Stomach (tissue), 19 donors: ENCODE measurements at places on chromosomes 16 and 17.

- DNase-seq, result no peak
Observed at GRCh38 chr17:70073799-70074198, 1.2 kb upstream of the KCNJ16 start.

GRCh38 chr16:69544088-69544487, 21.7 kb upstream of the NFAT5 start:
- DNase-seq, result no peak

DNA sequence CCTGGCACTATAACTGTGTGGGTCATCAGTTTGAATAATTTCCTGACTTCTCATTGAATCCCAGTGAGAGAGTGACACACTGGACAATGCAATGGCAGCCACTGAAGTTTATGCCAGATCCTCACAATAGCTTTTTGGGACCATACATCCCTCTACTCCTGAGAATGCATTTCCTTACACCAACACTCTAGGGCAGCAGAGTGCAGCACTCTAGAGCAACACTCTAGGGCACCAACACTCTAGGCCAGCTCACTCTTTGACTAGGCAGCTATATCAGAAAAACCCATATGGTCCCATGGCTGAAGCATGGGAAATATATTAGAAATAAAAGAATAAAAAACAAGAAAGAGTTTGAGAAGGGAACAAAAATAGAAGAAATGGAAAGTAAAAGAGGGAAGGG, 309.2 kb downstream of the MAP2K6 start:
- DNase-seq, result peak; percentile 7

- peak; percentile 1 for DNase-seq
Observed at GRCh38 chr16:2745116-2745890, 7.1 kb upstream of the SRRM2 start.

- no peak for DNase-seq
Observed at GRCh38 chr17:68053231-68054013, 17.9 kb downstream of the KPNA2 start.

DNA sequence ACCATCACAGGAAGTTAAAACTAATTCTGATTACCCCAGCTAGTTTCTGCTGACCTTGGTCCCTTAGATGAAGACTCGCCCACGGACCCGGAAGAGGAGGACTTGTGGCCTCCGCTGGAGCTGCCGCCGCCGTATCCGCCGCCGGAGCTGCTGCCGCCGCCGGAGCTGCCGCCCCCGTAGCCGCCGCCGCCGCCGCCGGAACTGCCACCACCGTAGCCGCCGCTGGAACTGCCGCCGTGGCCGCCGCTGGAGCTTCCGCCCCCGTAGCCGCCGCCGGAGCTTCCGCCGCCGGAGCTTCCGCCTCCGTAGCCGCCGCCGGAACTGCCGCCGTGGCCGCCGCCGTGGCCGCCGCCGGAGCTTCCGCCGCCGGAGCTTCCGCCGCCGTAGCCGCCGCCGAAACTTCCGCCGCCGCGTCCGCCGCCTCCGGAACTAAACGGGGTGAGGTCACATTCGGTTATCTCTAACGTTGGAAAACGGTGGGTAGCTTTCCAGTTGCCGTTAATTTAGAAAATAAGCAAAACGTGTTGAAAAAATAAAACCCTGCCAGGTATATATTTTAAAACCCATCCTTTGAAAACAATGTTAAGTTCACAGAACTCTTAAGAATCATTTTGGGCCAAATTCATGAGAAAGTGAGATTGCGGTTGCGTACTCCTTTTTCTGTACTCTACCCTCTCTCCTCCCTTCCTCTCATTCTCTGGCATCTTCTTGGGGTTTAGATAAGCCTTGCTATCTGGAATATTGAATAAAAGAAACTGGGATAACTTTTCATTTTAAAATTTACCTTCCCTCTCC, 3.5 kb downstream of the KRT10 start:
- peak; percentile 97 for DNase-seq

GRCh38 chr16:66610111-66610820, 5.8 kb downstream of the CMTM3 start:
- no peak for DNase-seq

DNA sequence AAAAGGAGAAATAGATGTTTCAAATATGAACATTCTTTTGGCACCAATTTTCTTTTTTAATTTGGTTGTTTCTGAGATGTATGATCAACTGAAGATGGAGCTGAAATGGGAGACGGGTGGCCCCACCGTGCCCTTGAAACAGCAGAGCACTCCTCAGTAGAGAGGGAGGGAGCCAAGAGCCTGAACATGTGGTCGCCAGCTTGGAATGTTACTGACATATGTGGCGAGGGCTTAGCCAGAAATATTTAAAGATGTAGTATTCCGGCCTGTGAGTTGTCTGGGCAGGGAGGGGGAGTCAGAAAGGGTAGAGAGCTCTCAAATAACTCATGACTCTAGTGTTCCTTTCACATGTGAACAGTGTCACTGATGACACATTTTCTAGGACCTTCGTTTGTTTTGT, 13.3 kb upstream of the MRC2 start:
- peak; percentile 79 for DNase-seq

GRCh38 chr17:58283674-58284612, 3.2 kb upstream of the MPO start:
- DNase-seq, result no peak

DNA sequence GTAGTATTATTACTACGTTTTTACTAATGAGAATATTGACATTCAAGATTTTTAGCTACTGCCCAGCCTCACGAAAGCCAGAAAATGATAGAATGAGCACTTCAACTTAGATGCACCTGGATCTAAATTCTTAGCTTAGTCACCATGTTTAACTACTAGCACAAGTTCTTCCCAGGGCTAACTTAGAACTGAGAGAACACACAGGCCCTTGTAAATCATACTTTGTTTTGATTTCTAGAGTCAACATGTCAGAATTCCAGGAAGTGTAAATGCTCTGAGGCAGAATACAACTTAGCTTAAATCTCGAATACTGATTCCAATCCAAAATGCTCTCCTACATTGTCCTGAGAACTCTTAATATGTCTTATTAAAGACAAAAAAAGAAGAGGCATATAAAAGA, 6.8 kb upstream of the ACSM1 start:
- DNase-seq, result peak; percentile 32

- peak; percentile 31 for DNase-seq
Observed at GRCh38 chr16:50644729-50645128, 36.4 kb downstream of the SNX20 start.

- no peak for DNase-seq
Observed at GRCh38 chr17:73135766-73136165, 29.0 kb upstream of the SSTR2 start.

DNA sequence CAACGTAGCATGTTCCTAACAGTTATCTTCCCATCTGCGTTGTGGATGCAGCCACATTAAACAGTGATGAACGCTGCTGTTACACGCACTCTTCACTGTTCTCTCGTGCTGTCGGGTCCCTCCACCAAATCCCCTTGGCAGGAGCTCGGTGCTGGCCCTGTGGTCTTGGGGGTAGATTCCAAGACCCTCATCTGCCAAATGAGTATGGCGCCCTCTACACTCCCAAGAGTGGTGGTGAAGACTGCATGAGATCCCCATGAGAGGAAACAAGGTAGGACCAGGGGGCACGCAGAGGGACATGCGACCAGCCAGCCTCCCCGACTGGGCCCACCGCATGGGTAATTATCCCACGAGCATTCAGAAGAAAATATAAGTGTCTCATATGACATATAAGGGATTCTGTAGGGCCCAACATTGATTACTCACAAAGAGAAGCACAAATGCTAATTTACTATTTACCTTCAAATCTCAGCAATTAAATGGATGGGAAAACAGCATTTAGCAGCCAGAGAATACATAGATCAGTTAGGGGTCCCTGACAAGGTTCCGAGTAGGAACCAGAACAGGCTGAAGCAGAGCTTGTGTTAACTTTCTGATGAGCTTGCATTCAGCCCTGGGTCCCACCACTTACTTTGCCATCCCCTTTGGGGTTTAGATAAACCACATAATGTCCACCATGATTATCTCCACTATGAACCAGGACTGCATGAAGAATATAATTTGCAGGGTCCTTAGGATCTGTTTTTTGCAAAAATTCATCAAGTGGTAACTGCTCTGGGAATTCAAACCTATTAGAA, 23.8 kb downstream of the LITAFD start:
- no peak for DNase-seq

- DNase-seq, result peak; percentile 63
Observed at GRCh38 chr16:1057252-1057932, 15.2 kb upstream of the SSTR5 start.

DNA sequence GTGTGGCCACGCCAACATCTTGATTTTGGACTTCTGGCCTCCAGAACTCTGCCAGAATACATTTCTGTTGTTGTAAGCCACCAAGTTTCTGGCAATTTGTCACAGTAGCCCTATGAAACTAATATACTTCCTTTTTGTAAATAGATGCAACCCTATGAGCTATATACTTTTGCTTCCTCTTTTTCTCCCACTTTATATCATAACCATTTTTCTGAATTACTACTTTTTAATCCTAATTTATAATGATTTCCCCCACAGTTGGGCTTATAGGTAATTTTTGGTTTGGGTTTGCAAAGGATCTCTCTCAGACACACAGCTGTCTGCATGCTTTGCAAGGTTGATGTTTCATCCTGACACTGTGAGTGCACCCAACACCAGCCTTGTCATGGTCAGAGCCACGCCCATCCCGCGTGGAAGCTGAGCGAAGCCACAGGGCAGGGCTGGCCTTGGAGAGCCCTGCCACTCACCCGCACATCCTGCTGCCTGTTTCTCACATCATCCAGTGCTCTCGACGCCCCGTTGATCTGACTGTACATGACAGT, 5.8 kb downstream of the TRIM25 start:
- no peak for DNase-seq

DNA sequence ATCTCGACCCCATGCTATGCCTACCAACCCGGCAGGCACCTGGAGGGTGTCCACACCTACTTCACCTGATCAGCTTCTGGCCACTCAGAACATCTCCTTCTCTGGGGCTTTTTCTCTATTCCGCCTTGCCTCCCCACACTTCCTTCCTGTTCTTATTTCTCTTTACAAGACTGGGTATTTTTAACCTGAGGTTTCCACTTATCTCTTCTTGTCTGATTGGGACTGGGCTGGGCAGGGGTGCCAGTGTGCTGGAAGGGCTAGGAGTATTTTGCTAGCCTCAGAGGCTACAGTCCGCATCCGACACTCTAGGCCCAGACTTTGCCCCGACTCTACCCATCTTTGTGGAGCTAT, 26.2 kb upstream of the ZNF652 start:
- no peak for DNase-seq

DNA sequence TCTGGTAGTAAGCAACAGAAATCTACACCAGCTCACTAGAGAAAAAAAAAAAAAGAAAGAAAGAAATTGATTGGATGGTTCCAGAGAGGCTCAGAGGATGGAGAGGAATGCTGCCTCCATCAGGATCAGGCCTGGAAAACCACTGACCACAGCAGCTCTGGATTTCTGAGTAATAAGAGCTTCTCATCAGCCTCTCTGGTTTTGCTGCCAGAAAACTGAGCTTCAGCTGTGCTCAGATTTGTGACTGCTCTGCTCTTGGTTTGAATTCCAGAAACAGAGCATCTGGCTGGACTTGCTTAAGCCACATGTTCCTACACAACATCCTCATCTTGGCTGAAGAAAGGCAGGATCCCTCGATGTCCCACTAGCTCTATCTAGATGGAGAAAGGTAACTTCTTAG, 25.9 kb downstream of the IRX6 start:
- no peak for DNase-seq

DNA sequence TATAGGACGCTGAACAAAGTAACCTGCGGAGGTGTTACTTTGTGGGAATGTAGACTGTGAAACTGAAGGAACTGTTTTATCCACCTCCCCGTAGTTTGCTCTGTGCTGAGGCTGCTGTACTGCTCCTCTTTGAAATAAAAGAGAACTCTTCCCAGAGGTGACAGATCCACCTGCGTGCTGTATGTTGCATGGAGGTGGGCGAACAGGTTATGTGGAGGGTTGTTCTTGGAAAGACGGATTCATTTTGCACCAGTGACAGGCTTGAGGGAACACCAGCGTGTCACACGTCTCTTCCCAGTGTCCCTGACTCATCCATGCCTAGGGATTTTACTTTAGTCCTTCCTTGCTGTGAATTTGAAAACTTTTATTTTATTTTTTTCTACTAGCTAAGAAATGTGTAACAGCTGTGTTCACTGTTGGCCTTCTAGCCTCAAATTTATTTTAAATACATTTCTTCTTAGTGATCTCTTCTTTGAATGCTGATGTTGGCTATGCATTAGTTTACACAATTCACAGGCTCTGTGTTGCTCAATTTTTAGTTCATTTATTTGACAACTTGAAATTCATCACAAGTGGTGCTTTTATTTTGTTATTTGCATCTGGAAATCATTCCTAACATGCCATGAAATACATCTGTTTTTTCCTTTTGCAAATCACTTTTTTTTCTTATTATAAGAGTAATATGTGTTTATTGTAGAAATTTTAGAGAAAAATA, 512.4 kb downstream of the CDH13 start:
- no peak for DNase-seq

DNA sequence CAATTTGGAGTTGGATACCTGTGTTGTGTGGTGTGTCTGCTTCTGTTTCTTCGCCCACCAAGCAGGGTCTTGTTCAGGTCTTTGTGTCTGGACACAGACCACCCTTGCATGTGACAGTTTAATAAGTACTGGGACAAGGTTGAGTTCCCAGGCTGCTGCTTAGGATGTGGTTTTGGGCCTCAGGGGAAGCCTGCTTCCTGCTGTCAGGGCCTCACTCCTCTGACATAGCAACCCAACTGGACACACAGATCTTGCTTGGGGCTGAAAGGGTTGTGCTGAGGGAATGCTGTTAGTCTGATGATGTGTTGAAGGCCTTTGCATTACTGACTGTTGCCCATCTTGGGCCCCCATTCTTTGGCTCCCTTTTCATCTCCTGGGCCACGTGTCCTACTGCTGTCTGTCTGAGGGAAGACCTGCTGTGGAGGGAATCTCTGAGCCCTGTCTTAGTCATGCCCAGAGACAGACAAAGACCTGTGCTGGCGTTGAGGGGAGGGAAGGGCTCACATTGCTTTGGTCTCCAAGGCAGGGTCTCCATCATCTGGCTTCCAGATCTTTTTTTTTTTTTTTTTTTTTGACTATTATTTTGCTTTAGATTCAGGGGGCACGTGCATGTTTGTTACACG, 4.7 kb upstream of the TGFB1I1 start:
- DNase-seq, result no peak

GRCh38 chr16:399340-400019, 2.2 kb upstream of the DECR2 start:
- no peak for DNase-seq

DNA sequence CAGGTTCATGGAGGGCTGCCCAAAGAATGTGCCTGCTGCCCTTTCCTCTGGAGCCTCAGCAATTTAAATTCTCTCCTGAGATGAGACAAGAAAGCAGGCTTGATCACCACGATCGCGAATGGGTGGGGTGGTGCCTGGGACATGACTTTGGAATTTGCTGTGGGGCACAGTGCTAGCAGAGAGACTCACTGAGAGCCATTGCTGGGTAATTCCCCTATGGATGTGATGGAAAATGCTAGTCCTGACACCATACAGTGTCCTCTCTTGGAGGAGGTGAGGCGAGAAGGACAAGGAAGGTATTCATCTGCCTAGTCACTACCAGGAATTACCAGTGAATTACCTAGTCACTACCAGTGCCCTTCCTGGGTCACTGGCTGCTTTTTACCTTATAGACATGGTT, 15.5 kb downstream of the FAM20A start:
- no peak for DNase-seq

GRCh38 chr16:86156155-86156554, 257.2 kb downstream of the IRF8 start:
- DNase-seq, result no peak
